ENCODE measurements at places on chromosomes 5 and 9.

- DNase-seq, result no peak
Observed at GRCh38 chr9:136119883-136120393, 1.3 kb upstream of the TMEM250 start.

- no peak for DNase-seq
Observed at GRCh38 chr5:65544473-65544872, 18.5 kb downstream of the CENPK start.

GRCh38 chr5:165135565-165135964, 1630.1 kb downstream of the MAT2B start:
- DNase-seq, result no peak

DNA sequence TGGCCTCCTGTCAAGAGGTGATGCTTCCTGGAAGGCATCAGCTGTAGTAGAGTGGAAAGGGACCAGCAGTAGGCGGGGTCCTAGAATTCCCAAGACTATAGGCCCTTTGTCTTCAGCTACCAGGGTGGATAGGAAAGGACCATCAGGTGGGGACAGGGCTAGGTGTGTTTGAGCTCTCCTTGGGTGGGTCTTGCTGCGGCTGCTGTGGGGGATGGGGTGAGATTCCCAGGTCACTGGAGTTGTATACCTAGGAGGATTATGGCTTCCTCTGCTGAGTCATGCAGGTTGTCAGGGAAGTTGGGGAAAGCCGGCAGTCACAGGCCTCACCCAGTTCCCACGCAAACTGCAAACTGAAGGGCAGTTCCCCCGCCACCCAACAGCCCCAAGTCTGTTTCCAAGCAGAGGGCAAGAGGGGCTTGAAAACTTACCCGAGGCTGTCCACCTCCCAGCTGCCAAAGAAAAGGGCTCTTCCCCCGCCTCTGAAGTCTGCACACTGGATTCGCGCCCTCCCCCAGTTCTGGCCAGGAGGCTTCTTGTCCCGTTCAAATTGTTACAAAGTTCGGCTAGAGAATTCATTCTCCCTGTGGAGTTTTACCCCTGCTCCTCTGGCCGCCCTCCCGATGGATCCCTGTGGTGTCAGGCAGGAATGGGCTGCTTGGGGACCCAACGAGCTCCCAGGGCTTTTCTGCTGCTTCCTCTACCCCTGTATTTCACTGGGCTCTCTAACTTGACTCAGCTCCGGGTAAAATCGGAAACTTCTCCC, 23.0 kb upstream of the ECM2 start:
- DNase-seq, result no peak

- DNase-seq, result no peak
Observed at GRCh38 chr5:34869256-34869655, 30.3 kb downstream of the TTC23L start.

DNA sequence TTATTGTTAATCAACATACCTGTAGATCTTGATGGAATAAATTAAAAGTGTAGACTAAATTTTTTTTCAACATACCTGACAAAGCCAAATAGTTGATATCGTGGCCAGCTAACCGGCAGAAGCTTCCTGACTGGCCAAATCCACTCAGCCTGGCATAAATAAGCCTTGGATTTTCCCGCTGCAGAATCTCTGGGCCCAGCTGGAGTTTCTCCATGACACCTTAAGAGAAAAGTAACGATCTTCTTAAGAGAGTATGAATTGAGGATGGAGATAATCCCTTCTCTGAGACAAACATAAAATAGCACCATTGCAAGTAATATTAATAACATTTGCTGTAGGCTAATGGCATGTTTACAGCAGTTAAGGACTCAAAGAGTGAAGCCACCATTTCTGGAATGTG, 2.2 kb downstream of the AMACR start:
- DNase-seq, result no peak

DNA sequence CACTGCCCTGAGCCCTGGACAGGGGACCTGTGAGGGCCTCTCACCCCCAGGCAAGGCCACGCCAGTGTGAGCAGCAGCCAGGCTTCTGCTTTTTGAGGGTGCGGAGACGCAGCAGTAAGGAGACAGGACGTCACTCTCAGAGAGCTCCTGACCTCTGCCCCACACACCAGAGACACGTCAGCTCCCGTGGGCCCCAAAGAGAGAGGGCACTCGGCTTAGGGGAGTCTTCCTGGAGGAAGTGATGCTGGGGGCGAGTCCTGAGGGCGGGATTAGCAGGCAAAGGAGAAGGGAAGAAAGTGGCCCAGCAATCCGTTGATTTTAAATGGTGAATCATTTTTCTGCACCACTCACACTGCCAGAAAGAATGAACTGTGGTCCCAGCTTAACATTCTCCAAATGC, 24.0 kb upstream of the SLC9A3 start:
- DNase-seq, result no peak

GRCh38 chr5:169827769-169828168, 152.5 kb downstream of the INSYN2B start:
- no peak for DNase-seq

DNA sequence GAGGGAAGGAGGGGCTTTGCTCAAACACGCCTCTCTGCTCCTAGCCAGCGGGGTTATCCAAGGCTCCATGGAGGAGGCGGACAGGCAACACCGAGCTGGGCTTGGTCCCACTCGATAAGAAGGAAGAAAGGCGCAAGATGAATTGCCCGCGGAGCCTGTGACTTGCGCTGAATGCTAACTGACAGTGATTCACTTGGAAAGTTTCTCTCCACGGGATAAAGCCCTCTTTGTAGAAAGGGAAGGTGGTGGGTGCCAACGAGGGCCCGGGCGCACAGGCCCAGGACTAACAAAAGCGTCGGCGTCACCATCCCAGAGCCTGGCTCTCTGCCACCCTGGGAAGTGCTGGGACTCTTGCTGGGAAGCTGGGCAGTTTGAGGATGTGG, 76.0 kb downstream of the VAV2 start:
- no peak for DNase-seq

GRCh38 chr9:97073506-97073905, 34.6 kb upstream of the CTSV start:
- DNase-seq, result no peak

DNA sequence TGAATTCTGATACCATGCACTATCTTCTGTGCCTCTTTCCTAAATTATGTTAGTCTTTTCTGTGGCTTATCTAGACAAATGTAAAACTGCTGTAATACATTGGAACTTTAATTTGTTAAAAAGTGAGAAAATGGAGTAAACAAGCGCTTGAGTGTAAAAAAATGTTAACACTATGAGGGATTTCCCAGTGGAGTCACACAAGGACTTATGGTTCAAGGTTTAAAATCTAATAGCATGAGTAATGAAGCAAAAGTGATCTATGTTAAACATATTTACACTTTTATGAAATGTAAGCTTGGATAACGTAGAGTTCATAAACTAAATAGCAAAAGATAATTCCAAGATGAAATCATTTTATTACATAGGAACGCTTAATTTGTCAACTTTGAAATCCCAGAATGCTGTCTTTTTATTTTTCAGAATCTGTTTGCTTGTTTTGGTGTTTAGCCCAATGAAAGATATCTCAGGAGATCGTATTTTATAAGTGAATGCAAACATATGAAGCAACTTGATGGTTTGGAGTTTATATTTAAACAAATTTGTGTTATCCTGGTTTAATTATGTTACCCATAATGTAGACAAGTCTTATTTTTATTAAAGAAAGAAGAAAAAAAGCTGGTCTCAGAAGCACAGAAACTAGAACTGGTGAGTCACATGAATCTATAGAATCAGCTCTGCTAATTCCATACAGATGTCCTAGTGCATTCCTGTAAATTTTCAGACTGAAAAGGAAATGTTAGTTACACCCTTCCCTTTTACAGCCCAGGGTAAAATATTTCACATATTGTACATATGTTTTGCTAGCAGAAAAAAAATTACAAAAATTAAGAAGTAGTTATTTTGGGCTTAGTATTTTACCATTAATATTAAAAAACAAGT, 34.2 kb upstream of the FBN2 start:
- no peak for DNase-seq

GRCh38 chr9:38208206-38208901, 139.3 kb upstream of the SHB start:
- no peak for DNase-seq

DNA sequence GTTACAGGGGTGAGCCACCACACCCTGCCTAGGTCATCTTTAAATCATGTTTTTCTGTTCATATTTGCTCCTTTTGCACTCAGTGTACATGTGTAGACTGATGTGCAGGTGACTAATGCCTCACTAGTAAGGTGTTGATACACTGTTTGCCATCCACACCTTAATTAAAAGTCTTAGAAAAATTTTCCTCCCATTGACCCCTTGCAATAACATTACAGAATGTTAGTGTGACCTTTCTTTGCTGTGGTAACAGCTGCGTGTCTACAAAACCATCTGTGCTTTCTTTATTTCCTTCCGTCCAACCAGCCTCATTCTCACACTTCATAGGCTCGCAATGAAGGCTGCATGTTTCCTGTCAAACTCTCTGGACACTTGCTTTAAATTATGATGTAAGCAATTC, 6.6 kb upstream of the CEMIP2 start:
- no peak for DNase-seq

- DNase-seq, result no peak
Observed at GRCh38 chr5:36689225-36689624, 82.8 kb downstream of the SLC1A3 start.

DNA sequence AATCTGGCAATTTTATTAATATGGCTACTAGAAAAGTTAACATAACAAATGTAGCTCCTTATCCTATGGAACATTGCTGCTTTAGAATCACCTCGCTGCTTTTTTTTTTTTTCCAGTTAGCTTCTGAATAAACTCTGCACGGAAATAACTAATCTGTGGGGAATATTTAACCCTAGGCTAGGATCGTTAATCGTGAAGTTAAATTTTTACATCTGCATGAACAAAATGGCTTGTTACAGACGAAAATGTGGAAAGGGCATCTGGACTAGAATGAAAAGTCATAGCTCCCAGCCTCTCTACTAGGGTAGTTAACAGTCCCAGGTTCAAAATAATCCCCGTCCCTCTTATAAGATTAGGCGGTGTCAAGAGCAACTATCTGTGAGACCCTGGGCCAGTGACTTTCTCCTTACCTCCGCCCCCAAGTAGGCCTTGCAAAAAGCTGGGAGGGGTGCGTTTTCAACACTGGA, 470 bp upstream of the SLC22A5 start:
- no peak for DNase-seq

GRCh38 chr9:107620236-107620635, 130.7 kb upstream of the KLF4 start:
- DNase-seq, result no peak

GRCh38 chr9:97038611-97039513, at the start of gene CTSV:
Gene CTSV, minus strand, starts transcription at chr9:97039142. Its CDS starts 1,099 bp downstream, at chr9:97038043.
- DNase-seq, result no peak

DNA sequence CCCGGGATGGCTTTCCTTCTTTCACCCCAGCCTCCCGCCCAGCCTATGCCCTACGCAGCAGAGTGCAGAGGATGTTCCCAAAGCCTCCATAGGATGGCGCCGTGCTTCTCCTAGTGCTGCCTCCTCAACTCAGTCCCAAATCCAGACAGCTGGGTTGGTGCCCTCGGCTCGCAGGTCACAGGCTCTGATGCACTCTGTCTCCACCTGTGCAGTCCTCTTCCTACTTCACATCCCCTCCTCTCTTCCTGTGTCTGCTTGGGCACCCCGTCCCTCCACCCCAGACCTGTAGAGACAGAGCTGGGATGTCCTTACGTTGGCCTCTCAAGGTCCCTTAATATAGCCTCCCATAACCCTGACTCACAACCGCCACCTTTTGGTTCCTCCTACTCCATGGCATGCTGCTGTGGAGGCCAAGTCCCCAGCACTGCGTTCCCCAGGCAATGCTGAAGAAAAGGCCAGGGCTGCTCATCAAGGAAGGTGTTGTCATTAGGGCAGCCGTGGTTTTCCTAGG, 314.4 kb downstream of the GADD45G start:
- DNase-seq, result no peak

GRCh38 chr5:149423794-149424268, 44.7 kb upstream of the IL17B start:
- no peak for DNase-seq

DNA sequence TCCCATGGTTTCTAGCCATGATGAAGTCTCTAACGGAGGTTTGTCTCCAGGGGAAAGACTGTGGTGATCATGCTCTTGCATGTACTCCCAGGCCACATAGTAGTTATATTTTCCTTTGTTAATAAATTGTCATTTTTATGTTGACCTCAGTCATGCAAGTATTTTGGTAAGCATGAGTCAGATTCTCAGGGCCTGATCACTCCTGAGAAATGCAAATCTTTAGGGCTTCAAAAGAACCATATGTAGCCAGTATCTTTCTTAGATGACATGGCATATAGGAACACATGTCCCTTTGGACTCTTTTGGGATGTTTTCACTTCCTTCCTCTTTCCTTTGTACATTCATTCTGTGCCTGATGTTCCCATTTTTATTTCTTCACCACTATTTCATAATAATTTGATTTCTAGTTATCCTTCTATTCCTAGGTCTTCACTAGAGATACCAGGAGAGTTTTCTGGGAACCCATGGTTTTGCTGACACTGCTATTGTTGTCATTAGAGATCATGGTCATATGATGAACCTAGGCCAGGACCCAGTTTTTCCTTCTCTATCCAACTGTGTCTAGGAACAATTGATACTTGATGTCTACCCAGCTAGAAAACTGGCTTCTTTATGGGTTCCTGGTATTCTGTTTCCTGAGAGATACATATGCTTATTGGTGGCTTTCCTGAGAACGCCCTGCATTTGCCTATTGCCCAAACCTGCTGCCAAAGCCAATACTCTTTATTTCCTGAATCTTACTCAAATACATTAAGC, 248.1 kb upstream of the NREP start:
- peak; percentile 53 for DNase-seq

- DNase-seq, result peak; percentile 78
Observed at GRCh38 chr5:57482671-57483106, at the start of gene ACTBL2. Gene ACTBL2, minus strand, starts transcription at chr5:57482811. Its CDS starts 104 bp downstream, at chr5:57482707.

- no peak for DNase-seq
Observed at GRCh38 chr9:70229026-70229425, 29.8 kb upstream of the SMC5 start.

- no peak for DNase-seq
Observed at GRCh38 chr5:84257061-84257460, 127.6 kb downstream of the EDIL3 start.

DNA sequence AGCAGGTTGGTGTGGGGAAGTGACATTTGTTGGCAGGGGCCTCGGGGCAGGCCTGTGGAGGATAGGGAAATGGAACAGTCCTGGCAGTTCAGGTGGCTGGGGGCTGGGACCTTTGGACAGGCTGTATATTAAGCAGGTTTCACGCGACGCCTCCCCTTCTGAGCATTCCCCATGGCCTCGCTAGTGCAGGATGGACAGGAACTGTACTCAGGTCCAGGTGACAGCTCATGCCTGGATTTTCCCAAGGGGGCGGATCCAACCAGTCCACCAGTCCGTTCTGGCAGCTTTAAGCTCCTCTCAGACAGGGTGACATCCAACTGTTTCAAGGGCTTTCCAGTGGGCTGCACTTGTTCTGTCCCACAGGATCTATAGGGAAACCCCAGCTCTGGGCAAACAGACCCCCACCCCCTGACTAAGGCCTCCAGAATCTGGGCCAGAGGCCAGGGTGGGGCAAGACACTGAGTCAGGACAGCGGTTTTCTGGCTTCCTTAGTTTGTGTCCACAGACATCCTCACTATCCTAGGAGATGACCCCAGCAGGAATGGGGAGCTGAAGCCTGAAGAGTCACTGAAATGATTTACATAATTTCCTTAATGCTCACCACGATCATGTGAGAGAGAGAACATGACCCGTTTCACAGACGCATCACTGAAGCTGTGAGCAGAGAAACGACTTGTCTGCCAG, 20.9 kb downstream of the CSF2 start:
- DNase-seq, result peak; percentile 86

Measured in non-pigmented ciliary epithelial cell (primary cell).